ENCODE measurements at places on chromosomes 6 and 20.

DNA sequence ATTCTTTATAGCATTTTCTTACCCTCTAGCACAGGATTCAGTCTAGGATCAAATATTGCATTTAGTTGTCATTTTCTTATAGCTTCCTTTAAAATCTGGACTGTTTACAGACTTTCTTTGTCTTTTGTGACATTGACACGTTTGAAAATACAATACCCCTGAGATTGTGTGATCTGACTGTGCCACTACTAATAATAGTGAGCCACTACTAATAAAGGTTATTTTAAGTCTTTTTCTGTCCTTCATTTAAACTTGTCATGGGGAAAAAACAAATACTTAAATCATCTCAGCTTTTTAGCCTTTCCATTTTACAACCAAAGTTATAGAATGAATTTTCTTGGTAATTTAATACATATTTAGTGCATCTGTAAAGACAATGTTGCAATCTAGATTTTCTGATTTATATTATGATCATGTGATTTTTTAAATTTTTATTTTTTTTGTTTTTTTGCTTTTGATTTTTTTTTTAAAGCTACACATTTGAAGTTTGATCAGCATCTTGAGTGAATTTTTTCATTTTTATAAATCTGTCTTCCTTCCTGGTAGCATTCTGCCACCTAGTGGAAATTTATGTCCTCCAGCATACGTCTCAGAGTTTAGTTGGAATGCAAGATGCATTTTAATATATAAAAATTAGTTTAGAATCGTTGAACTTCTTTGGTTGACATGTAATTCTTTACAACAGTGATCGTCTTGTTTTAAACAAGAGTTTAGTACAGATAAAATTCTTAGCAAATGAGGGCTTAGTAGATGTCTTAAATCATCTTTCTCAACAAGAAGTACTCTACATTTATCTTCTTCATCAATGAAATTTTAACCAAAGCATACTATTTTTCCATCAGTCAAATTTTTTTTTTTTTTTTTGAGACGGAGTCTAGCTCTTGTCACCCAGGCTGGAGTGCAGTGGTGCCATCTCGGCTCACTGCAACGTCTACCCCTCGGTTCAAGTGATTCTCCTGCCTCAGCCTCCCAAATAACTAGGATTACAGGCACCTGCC is 119.4 kb downstream of the NCOA3 start:
- DNase-seq, result peak; percentile 67

DNA sequence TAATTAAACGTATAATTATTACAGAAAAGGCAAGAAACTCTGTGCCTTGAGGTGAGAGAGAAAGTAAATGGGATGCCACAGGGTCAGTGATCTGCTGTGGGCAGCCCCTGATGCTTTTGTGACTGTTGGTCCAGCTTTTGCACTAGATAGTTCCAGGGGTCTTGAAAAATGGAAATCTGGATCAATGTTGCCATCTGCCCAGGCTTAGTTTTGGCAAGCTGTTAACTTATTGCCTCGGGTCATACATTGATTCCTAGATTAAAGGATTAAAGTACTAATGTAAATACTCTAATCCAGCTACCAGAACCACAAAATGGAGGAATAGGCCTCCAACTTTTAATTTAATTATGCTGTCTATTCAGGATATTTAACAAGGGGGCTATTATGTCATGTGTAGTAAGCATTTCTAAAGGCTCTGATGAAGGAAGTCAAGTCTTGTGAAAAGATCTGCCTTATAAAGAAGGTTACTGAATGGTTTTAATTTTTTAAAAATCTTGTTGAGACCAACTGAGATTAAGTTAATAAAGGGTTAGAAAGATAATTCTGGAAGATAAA is 376.0 kb upstream of the HS3ST5 start:
- no peak for DNase-seq

DNA sequence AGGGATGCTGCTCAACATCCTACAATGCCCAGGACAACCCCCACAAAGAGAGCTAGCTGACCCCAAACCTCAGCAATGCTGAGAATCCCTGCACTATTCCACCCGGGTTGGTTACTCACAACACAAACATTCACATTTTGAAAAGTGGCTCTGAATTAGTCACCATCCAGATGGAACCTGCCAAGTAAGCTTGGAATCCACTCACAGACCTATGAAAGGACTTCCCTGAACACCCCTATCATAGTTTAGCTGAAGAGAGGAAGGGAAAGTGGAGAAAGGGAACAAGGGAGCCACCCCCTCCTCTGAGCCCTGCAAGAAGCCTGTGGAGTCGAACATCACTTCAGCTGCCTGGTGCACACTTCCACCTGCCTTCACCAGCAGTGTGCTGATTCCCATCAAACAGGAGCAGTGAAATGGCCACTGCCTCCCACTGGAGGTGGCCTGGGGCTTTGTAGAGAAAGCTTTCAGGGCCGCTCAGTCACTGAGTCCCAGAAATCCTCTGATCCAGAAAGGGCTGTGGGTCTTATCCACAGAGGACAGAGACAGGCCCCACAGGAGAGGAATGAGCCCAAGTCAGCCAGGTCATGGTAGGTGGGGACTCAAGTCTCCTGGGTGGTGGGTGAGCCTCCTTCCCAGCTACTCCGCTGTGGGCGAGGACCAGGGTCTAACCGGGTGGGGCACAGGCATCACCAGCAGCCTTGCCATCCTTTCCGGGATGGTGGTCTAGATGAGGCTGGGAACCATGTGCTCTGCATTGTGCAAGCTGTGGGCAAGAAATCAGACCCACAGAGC is 203.7 kb downstream of the SYNDIG1 start:
- peak; percentile 97 for DNase-seq

- DNase-seq, result no peak
Measured at GRCh38 chr20:49140411-49140810, 47.7 kb downstream of the STAU1 start.

DNA sequence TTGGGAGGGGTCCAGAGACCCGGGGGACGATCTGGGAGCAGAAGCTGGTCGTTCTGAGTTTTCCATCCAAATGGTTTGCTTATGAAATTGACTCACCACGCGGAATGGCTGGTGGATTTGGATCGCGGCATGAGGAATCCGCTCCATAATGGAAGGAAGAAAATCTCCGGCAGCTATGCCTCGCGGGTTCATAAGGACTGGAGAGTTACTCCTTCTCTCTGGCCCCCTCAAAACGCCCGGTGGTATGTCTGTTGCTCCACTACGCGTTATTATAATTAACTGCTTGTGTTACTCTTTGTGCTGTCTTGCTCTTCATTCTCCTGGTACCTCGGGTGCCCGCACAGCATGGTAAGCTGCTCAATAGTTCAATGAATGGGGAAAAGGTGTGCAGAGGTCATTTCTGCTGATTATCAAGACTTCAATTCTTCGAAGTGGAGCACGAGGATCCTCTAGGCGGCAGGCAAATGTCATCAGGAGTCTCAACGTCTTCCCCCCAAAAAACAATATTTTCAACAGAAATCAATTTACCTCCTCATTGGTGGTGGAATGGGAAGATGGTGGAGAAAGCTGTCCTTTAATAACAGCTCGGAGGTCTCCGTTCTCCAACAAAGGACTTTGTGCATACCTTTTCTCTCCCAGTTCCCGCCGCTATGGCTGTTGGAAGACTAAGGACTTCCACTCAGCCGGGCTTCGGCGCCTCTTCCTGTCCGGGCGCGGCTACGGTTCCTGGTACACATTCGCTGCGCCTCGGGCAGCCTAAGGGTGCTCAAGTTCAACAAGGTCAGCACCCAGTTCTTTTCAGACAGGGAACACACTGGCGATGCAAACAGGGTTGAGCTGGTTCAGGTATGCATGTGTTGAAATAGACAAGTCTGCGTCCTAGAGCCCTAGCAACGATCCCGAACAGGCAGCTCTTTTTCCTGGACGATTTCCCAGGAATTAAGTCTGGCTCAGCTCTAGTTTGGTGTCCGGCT is 9.2 kb upstream of the PRSS16 start:
- peak; percentile 21 for DNase-seq

DNA sequence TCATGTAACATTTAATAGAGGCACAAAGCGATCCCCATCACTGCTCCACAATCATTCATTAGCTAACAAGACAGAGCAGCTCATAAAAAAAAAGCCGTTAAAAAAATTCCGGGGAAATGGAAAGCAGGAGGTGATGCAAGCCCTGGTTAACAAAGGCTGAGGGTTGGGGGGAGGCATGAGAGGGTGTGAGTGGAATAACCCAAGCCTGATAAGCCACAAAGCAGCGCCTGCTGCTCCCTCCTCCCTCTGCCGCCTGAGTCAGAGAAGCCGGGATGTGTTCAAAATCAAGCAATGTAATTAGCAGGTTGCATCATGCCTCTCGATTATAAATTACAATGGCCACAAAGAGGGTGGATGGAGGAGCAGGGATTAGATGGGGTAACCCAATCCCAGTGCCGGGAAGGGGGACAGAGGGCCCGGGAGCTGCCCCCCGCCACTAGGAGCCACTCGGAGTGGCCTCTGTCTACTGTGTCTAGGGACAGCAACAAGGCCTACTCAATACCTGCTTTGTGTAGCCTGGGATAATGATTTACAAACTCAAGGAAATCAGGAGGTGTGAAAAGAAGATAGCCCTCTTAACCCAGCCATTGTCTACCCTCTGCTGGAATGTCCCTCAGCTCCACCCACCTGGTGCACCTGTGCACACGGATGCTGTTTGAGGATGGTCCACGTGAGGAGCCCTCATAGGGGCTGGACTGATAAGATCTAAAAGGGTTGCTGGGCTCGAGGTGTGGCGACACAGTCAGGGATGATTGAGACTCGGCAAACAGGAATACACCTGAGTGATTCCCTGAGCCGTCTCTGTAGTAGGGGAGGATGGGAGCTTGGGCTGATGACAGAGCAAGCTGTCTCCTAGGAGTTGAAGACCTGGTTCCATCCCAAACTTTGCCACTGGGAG is 156.9 kb downstream of the VEGFA start:
- peak; percentile 99 for DNase-seq

GRCh38 chr6:20159781-20160540 is 52.3 kb downstream of the MBOAT1 start:
- peak; percentile 23 for DNase-seq

DNA sequence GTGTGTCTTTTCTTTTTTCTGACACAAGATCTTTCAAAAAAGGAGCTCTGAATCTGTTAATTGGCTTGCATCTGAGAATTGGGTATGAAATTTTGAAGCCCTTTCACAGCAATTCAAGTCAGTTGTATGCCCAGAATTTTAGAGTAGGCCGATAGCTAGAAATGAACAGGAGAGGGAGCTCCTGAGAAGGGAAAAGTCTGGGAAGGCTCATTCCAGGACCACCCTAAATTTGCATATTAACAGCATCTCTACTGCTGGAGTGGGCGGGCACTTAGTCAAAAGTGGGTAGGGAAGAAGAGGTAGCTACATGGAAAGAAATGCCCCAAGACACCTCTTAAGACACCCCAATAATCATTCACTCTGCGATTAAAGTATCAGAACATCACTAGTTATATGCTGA is 928.3 kb downstream of the TBC1D32 start:
- no peak for DNase-seq

DNA sequence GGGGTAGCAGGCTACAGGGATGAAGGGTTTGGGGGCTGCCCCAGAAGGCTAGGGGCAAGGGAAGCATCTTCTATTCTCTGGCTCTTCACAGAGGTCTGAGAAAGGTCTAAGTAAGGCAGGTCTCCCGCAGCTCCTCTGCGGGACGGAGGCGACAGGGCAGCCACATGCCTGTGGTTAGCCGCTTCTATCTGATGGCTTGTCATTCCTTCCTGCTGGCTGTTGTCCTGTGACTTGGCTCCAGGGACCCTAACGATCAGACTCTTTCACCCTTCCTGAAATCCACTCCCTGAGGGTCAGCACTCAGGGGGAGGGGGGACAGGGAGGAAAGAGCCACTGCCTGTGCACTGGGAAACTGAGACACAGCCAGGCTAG is 673 bp downstream of the CST7 start:
- no peak for DNase-seq

GRCh38 chr20:62628691-62629090 is 13.6 kb upstream of the SLCO4A1 start:
- no peak for DNase-seq

- DNase-seq, result peak; percentile 49
Measured at GRCh38 chr6:77448546-77448945, 14.7 kb downstream of the HTR1B start.

GRCh38 chr6:3471286-3471685 is 14.4 kb upstream of the SLC22A23 start:
- DNase-seq, result no peak

DNA sequence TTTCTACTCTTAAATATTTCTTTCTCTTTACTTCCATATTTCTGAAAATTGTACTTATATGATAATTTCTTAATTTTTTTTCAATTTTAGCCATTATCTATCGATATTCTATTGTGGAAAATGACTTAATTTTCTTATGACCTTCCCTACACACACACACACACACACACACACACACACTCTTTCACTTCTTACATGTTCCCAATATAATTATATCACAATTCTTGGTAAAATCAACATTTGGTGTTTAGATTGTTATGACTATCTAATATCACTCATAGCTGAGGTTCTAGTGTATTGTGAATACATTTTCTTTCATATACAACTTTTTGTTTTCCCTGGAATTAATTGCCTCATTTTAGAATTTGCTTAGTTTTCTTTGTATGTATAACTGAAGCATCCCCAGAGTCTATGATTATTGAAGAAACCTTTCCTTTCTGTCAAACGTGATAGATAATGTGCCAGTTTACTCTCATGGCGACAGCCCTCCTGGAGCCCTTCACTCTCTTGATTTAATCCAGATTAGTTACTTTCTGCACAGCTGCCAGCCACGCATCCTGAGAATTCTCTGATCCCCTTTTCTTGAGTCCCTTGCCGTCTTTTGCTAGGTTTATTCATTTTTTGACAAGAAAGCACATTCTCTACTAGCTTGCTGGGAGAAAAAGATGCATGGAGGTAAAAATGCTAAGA is 63.4 kb downstream of the RNF182 start:
- DNase-seq, result no peak

Measured in fibroblast of skin of right biceps (primary cell).